ENCODE measurements at places on chromosomes 7 and 10. TPM values are rescaled to one million over a fixed set of nuclear protein-coding genes. Genes with fewer than 3 reads are reported as not detected.

DNA sequence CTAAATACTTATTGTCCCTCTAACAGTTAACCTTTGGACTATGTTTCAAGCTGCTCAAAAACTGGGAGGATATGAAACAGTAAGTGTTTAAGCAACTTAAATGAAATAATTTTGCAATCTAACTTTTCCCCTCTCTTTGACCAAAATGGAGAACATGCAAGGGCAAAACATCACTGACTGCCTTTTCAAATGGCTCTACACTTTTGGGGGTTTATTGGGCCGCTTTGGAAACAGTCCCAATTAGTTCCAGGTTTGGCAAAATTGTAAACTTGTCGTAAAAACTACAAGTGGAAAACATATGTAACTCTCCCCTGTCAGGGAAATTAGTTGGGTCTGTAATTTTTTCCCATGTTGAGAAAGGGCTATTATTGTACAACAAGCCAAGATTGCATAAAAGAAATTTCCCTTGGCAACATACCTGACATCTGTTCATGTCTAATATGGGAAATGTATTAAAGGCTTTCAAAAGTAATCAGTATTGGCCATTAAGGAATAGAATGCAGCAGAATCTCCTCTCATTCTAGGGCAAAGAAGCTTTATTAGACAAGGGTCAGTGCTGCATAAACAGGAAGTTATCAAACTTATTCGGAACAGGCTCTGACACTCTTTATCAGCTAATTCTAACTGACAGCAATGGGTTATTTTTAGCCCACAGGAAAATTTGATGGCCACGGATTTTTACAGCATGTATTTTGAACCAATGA, 157.9 kb downstream of the ARID5B start:
- H3K27me3 ChIP-seq = no peaks in the 10 kb centered on the region
- H3K36me3 ChIP-seq = peaks cover 79% of the 10 kb centered on the region
- H3K4me1 ChIP-seq = peaks cover 90% of the 10 kb centered on the region
- peak overlapping the region; percentile 99 for H3K4me3 ChIP-seq

DNA sequence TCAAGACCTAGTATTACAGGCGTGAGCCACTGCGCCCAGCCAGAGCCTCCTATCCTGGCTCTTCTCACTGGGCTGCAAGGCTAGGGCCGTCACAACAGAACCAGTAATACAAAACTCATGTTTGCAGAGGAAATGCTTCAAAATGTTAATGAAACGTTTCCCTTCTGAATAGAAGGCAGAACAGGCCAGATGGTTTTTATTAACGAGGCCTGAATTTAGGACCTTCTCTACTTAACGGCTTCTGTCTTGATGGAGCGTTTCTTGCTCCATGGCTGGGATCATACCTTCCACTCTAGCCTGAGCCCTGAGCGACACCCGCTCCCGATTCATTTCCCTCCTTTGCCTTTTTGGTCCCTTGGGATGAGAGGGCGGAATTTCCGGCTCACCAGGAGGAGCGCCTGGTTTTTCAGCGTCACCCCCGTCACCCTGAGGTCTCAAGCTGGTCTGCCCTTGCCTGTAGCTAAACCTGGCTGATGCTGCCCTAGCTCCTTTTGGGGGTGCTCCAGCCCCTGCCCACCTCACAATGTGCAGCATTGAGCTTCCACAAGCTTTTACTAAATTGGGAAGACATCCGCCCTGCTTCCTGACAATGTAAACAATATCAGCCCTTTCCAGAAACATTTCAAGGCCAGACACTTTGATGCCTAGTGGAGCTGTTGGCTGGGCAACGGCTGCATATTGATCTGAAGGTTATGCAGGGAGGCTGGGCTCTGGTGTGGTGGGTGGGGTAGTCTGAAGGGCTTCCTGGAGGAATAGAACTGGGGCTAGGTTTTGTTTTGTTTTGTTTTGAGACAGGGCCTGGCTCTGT, 5.2 kb downstream of the CLIP2 start:
- no peak for DNase-seq
- H3K4me3 ChIP-seq = no peak overlapping the region
- peaks cover 11% of the 10 kb centered on the region for H3K4me1 ChIP-seq
- no peak overlapping the region for H3K27ac ChIP-seq
- no peaks in the 10 kb centered on the region for H3K27me3 ChIP-seq

- no peaks in the 10 kb centered on the region for H3K27me3 ChIP-seq
- H3K4me1 ChIP-seq = peaks cover 38% of the 10 kb centered on the region
- H3K27ac ChIP-seq = no peak overlapping the region
- no peak overlapping the region for H3K4me3 ChIP-seq
Observed at GRCh38 chr10:6148251-6148701, 54.5 kb upstream of the PFKFB3 start.

The SMC3 gene
- polyA plus RNA-seq = 61.1 TPM

GRCh38 chr10:3737864-3738263, 47.1 kb downstream of the KLF6 start:
- H3K4me1 ChIP-seq = peaks cover 12% of the 10 kb centered on the region
- H3K4me3 ChIP-seq = no peak overlapping the region
- H3K36me3 ChIP-seq = no peaks in the 10 kb centered on the region
- no peak for DNase-seq
- H3K27ac ChIP-seq = no peak overlapping the region
